Left forelimb (tissue), 1 donor: ENCODE measurements at places on chromosomes 5 and 9.
A peak's percentile ranks its signal among the peaks of the same experiment; 100 is the strongest.

- no peak for DNase-seq
These were observed 139.6 kb upstream of the PHYKPL start for GRCh38 chr5:178372142-178372571.

DNA sequence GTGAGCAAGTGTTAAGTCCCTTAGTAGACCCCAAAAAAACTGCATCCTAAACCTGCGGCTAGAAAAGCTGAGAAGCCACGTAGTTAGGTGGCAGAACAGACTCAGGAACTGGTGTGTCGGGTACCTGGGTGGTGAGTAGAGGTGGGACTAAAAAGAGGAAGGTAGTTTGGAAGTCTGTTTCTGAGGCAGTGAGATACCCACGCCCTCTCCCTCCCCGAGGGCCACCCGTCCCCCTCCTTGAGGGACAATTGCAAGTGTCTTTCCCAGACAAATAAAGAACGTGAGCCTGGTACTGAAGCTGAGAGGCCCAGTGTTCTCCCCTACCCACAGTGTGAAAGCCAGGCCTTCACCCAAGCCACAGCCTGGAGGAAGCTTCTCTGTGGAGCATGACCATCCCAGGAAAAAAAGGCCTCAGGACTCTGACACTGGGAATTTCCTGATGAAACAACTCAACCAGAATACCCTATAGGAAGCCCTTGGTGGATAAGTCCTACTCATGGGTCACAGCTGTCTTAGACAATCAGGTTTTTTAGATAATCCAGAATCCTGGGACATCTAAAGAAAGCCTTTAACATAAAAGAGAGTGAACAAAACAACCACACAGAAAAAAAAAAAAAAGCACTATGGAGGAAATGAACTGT lies 7.0 kb upstream of the CD74 start:
- DNase-seq = no peak

DNA sequence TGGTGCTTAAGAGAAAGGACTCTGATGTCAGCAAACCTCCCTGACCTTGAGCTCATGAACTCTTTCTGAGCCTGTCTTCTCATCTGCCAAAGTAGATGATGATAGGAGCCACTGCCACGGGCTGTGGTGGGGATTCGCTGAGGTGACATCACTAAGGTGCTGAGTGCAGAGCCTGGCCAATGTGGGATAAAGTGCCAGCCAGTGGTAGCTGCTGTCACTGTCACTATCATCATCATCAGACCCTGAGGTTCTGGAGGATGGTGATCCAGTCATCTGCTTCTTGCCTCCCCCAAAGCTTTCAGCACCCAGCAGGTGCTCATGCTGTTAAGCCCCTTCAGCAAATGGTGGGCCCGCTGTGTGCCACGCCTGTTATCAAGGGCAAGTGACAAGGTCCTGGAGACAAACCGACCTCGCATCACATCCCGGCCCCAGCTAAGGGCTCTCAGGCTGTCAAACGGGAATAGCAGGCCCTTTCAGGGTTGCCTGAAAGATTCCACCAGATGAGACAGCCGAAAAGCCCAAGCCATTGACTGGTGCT lies 6.4 kb downstream of the FPGS start:
- DNase-seq = no peak

- no peak for DNase-seq
These were observed 121.7 kb downstream of the OLFM1 start for GRCh38 chr9:135209136-135209535.

GRCh38 chr9:75953218-75953617 lies 62.7 kb downstream of the PCSK5 start:
- DNase-seq = no peak

DNA sequence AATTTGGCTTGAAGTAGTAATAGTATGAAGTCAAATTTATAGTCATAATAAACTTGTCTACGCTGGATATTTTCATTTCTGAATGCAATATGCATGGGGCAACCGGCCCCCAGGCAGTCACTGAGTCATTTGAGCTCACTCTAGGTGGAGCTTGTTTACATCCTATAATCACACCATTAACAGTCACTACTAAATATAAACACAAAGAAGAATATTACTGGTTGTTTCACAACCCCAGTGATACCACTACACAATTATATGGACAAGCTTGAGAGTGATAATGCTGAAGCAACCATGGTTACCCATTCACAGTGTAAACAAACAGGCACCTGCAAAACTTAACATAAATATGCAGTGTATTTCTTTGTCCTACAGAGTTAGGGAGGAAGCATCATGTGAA lies 68.7 kb downstream of the MARCHF3 start:
- no peak for DNase-seq

- DNase-seq = no peak
These were observed 479.4 kb downstream of the DMAC1 start for GRCh38 chr9:7320139-7320538.

GRCh38 chr5:170903075-170903474 lies 41.3 kb downstream of the RANBP17 start:
- DNase-seq = no peak

GRCh38 chr5:131381777-131382176 lies 117.9 kb downstream of the CDC42SE2 start:
- no peak for DNase-seq

GRCh38 chr5:138955013-138955660 lies 80.0 kb upstream of the LRRTM2 start:
- DNase-seq = peak; percentile 67

GRCh38 chr5:23626961-23627360 lies 119.6 kb downstream of the PRDM9 start:
- DNase-seq = no peak

DNA sequence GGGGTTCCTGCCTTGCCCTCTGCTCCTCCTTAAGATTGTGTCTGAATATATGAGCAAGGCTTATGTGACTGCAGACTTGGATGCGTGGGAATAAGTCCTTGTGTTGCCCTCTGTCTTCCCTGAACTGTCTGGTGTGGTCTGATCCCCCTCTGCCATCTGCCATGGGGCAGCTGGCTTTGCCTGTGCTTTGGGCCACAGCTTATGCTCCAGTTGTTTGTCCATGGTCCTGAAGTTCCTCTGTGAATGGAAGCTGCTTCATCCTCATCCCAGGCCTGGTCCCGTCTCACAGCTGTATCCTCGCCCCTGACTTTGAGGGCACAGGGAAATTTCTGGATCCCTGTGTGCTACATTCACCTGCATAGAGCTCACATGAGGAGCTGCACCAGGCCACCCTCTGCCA lies 14.7 kb downstream of the IL31RA start:
- no peak for DNase-seq

- DNase-seq = no peak
These were observed 2.3 kb downstream of the SHROOM1 start for GRCh38 chr5:132827943-132828673.

- DNase-seq = peak; percentile 64
These were observed 9.7 kb downstream of the WNK2 start for GRCh38 chr9:93193388-93194220.

- peak; percentile 90 for DNase-seq
These were observed 595 bp downstream of the PDLIM7 start for GRCh38 chr5:177496727-177497291.

- DNase-seq = no peak
These were observed 37.5 kb downstream of the MAMDC2 start for GRCh38 chr9:70081120-70081495.

DNA sequence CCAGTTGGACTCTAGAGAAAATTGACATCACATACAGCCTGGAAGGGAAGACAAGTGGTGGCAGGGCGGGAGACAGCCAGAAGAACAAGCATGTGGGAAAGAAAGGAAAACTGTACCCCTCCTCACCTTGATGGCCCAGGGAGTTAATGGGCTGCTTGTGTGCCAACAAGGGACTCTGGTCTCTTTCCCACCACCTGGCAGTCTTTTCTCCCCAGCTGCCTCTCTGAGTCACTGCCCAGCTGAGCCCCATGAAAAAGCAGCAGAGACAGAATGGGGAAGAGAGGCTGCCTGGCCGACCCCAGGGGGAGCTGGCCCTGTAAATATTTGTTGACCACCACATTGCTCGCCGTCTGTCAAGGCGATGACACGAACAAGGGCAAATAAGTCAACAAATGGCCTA lies 359.4 kb downstream of the ENC1 start:
- no peak for DNase-seq

- no peak for DNase-seq
These were observed 18.5 kb upstream of the TCERG1 start for GRCh38 chr5:146428658-146429057.

- no peak for DNase-seq
These were observed 213.4 kb downstream of the PLK2 start for GRCh38 chr5:58246461-58246944.

DNA sequence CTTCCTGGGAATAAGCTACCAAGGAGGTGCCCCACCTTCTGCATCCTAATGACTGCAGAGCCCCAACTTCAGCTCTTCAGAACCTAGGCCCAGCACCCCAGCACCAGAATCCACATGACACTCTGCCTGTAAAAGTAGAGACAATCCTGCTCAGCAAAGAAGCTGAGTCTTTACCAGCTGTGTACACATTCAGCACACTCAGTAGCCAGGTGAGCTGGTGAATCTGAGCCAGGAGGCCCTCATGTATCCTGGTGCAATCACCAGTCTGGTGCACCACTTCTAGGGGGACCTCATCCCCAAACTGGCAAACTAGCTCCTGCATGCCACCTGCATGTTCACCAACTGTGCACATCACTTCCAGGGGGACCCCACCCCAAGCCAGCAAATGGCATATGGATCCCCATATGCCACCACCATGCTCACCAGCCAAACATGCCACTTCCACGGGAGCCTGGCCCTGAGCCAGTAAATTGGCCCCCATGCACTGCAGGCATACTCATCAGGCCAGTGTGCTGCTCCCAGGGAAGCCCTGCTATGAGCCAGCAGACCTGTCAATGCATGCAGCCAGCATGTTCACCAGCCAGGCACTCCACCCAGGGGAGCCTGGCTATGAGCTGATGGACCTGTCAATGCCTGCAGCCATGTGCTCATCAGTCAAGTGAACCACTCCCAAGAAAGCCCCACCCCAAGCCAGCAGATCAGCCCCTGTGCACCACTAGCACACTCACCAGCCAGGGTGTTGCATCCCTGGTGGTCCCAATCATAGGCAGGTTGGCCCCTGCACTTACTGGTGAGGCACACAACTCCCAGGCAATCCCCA lies 15.6 kb upstream of the BTNL9 start:
- DNase-seq = peak; percentile 61

DNA sequence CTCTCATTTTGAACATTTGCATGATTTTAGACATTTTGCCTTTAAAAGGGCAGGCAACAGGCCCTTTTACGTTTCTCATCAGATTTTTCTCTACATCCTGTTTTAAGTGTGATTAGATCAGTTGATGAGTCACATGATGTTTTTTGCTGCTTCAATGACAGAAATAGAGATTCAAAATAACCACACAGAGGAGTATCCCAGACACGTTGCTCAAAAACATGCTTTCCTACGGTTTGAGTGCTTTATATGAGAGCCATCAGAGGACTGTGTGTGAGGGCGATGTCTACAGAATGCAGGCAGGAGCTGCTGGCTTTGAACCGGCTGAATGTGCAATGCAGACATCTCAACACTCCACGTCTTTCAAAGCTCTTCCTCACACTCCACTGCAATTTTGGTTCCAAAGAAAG lies 42.1 kb downstream of the OTULIN start:
- DNase-seq = no peak

GRCh38 chr5:168174376-168174775 lies 117.1 kb upstream of the WWC1 start:
- no peak for DNase-seq

GRCh38 chr5:55063899-55064298 lies 38.5 kb upstream of the GZMA start:
- no peak for DNase-seq

DNA sequence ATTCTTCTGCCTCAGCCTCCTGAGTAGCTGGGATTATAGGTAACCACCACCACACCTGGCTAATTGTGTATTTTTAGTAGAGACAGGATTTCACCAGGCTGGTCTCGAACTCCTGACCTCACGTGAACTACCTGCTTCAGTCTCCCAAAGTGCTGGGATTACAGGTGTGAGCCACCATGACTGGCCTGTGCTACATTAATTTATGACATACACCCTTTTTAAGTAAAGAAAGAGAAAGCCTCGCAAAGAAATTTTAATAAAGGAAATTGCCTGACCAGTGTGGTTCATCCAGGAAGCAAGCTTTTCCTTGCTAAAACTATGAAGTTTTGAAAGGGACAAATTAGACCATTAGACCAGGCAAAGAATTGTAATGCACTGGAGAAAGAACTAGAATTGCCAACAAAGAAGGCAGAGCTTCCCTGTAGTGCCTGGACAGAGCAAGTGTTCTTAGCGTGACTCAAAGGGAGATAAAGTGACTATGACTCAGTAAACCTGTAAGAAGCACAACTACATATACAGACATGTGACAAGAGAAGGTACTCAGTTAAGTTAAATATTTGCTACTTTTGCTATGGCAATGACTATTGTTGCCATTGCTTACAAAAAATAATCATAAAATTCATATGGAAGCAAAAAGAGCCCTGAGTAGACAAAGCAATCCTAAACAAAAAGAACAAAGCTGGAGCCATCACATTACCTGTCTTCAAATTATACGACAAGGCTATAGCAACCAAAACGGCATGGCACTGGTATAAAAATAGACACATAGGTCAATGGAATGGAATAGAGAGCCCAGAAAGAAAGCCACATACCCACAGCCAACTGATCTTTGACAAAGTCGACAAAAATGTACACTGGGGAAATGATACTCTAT lies 54.6 kb downstream of the FYB1 start:
- DNase-seq = no peak

- DNase-seq = no peak
These were observed at the start of gene DND1 for GRCh38 chr5:140673187-140673976. Gene DND1 (minus strand): TSS chr5:140673576. CDS start chr5:140673542, 34 bp downstream.

- no peak for DNase-seq
These were observed 139.7 kb downstream of the LRRC70 start for GRCh38 chr5:62718324-62718723.

DNA sequence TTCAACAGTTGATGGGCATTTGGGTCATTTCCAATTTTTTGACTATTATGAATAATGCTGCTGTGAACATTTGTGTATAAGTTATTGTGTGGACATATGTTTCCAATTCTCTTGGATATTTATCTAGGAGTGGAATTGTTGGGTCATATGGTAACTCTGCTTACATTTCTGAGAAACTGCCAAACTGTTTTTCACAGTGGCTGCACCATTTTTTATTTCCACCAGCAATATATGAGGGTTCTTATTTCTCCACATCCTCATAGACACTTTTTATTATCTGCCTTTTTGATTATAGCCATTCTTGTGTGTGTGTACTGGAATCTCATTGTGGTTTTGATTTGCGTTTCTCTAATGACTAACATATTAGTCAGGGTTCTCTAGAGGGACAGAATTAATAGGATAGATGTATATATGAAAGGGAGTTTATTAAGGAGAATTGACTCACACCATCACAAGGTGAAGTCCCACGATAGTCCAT lies 14.7 kb upstream of the MED27 start:
- DNase-seq = no peak
